Prostate gland (tissue), 2 donors: ENCODE measurements at places on chromosomes 5 and 9. TPM values are rescaled to one million over a fixed set of nuclear protein-coding genes. Genes with fewer than 3 reads are reported as not detected.
A peak's percentile ranks its signal among the peaks of the same experiment; 100 is the strongest.

DNA sequence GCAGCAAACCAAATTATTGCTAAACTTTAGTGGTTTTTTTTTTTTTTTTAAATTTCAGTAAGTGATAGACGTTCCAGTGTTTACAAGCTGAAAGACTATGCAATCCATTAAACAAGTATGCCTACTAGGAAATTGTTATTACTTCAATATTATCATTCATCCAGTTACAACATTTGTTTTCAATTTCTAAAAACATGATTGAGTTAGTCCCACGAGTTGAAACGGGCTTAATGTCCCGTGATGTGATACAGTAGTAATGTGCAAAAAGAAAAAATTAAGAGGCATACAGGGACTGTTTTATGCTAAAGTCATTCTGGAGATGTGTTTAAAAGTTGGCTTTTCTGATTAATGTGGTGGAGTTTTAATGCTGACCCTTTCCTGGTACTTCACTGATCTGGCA is 550.3 kb upstream of the DMAC1 start:
- no peak for DNase-seq

GRCh38 chr9:137589441-137590122 is 730 bp downstream of the ZMYND19 start:
- no peak for DNase-seq

- no peak for DNase-seq
These were observed 211.1 kb downstream of the ICE1 start for GRCh38 chr5:5633579-5633978.

- no peak for DNase-seq
These were observed 57.1 kb downstream of the RAB3C start for GRCh38 chr5:58640011-58640410.

GRCh38 chr9:20312732-20313131 is 309.6 kb downstream of the MLLT3 start:
- no peak for DNase-seq

DNA sequence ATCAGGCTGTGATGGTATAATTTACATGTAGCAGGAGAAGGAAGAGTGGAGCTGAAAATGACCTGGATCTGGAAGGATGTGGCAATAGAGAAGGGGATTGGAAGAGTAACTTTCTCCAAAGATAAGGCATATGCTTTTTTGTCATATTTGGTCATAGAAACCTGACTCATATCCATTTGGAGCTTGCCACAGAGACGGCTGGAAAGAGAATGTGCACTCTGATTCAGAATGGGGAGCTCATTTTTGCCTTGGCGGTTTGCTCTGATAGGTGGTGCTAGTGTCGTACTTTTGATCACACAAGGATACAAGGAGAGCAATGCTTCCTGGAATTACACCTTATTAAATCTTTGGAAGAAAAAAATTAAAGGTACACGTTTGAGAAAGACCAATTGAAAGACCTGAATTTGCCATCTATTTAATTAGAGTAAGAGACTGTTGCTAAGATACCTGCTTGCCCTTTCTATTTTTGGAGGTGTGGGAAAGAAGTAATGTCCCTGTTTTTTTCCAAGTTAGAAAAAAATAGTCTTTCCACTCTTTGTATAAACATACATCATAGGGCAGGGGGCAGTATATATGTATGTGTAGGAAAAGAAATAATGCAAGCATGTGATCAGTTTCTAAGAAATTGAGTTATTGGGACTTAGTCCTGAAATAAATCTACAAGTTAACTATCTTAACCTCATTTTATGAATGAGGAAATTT is 5.4 kb downstream of the LSM11 start:
- DNase-seq, result no peak

- no peak for DNase-seq
These were observed 44.4 kb downstream of the BNC2 start for GRCh38 chr9:16825971-16826625.

- peak; percentile 96 for DNase-seq
These were observed at the start of gene CDC14B for GRCh38 chr9:96619491-96620180. TSS of gene CDC14B (minus strand) at chr9:96619843. CDS start at chr9:96619378, 465 bp downstream.

DNA sequence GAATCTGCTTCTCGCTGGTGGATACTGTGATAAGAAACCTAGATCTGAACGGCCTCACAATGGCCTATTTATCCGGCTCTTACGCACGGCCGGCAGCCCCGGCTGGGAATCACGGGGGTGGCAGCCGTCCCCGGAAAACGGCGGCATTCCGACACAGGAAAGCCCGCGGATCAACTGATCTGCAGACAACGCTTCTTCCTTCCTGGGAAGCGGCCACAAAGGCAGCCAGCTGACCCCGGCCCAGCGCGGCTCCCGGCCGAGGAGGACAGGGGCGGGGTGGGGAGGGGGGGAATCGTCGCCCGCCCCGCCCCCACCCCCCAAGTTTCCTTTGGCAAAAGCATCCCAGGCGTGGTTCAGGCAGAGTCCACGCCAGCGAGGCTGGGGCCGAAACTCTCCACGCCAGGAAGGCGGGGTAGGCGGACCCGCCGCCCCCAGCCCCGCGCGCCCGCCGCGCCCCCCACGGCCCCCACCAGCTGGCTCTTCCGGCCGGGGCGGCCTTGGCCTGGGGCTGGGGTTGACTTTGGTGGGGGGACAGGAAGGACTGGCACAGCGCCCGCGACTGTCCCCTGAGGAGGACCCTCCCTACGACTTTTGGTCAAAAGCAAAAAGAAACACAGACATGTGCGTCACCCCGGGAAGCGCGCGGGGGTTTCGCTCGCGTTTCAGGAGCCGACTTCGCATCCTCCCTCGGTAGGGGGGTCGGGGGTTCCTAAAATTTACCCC is 247.7 kb upstream of the ANKRD55 start:
- peak; percentile 27 for DNase-seq

- no peak for DNase-seq
These were observed 10.5 kb downstream of the BRD3 start for GRCh38 chr9:134057307-134057657.

GRCh38 chr5:38608874-38609273 is 52.4 kb upstream of the LIFR start:
- no peak for DNase-seq

GRCh38 chr9:85554349-85554748 is 187.4 kb downstream of the AGTPBP1 start:
- DNase-seq, result no peak

DNA sequence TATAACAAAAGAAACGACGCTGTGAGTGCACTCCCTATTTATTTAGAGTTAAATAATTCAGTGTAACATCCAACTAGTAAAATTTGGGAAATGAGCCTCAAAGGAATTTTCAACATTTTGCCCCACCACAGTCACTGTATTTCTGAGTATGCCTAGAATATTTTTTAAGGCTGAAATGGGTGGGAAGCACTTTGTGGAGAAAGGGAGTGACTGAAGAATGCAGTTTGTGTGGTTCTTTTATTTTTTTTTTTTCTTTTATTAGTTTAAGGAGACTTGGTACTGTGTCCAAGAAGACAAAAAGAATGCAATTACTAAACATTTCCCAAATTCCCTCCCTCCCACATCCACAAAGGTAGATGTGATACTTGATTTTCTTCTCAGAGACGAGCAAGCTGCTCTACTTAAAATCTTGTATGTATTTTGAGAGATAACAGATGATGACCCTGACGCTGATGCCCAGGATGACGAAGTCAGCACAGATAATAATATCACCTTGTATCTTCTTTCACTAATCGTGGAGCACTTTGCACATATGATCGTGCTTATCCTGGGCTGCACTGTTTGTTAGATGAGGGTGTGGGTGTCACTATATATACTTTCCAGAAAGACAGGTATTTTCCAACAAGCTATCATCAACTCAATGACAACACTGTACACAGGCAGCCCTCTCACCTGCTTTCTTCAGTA is 586.3 kb downstream of the RAB3C start:
- no peak for DNase-seq

DNA sequence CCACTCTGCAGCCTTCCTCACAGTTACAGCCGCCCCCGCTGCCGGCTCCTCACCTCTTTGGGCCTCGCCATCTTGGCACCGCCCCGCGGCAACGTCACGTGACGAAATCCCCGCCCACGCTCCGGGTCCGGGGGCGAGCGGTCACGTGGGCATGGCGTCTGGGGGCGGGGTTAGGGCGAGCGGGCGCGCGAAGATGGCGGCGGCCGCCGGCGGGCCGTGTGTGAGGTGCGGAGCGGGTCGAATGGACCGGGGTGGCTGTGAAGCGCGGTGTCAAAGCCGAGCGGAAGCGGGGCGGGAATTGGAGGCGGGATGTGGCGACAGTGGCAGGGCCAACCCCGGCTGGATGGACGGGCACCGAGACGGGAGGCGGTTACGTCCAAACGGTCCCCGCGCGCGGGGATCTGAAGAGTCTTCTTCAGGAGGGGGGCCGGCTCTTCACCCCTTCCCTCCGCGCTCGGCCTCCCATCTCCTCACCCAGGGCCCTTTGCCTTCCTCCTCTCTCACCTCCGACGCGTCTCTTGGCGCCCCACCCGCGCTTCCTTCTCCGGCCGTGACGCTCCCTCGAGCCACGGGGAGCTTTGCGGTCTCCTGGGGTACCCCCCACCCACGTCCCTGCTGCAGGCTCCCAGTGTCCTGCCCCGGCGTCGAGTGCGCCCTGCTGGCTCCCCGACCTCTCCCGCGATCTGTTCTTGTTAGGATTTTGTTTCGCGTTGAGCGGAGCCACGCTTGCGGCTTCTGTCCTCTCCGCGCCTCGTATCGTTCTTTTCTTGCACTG is at the start of the genes DOLK and NUP188:
Gene DOLK, minus strand, starts transcription at position 77 of the 775 bp plus-strand sequence. CDS start 300 bp downstream, outside the sequence.
Gene NUP188, plus strand, starts transcription at position 173 of the 775 bp plus-strand sequence. Its CDS starts 21 bp downstream, at position 194.
- DNase-seq, result peak; percentile 95

DNA sequence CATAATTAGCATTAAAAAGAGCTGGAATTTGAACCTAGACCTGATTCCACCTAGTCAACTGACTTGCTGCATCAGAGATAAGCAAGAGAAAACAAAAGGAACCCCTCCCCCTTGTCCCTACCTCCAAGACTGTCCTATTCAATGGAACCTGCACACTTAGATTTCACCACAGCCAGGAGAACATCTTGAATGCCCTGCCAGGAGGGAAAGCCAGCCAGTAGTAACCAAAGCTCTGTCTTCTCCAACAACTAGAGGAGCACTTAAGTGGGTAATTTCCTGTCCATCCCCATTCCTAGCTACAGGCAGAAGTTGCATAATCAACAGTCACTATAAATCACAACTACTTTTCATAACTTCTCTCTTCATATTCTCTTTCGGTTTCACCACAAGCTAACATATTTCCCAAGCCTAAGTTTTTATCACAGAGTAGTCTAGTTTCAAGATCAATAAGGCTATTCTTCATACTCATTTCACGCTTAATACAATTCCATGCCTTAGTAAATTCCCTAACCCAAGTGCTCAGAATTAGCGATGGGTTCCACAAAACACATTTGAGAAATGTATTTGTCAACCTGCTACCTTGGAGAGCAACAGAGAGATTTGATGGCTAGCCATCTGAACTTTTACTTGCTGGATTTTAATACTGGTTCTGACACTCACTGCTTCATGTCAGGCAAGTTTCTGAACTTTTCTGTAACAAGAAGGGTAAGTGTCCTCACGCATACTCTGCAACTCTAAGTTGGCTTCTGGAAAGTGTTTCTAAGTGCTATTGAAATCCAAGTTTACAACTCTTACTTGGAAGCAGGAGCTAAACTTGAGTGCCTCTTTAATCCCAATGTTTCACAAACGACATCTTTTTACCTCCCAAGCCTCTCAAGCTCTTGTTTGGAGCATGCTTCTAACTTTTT is 2.0 kb downstream of the DENND1A start:
- no peak for DNase-seq

- no peak for DNase-seq
These were observed 7.6 kb downstream of the IL9 start for GRCh38 chr5:135887881-135888614.

DNA sequence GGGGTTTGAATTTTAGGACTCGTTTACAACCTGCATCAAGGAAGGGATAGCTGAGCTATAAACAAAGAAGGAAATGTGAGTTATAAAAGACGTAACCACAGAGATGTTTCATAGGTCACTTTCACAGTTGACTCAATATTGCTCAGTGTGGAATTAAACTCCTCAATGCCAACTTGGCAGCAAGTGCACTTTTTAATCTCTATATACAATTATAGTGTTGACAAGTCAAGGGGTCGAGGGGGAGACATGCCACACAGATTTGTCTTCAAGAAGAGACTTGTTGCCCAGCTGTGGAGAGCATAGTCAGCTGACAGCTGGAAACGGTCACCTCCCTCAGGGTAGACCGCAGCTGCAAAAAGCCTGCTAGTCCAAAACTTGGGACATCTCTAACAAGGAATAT is 163.4 kb upstream of the DMAC1 start:
- DNase-seq, result no peak

DNA sequence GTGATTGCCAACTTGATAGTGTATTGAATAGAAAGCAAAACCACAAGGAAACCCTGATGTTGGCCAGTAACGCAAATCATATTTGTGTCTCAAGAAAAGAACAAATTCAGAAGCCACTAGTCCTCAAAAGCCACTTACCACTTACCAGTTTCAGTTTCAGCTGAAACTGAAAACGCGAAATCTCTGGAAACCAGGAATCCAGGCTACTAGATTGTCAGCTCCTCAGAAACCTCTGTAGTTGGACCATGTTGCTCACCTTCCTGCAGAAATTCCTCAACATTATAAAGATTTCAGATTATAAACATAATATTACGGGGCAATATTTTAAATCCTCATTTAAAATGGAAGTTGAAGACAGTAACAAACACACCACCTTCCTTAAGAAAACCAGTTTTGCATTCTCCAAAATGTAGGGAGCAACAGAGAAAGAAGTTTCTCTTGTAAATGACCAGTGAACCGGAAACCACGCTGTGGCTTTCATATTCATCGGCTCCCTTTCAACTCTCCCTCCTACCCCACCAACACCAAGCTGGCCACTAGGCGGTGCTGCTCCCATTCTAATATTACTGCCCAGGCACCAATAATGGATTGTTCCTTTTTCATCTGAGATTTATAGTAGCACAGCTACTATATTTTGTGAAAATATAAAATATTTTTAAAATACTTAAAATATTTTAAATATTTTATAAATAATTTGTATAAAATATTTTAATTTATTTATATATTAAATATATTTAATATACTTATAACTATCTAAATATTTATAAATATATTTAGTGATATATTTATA is 8.7 kb upstream of the TMED7 start:
- peak; percentile 85 for DNase-seq

GRCh38 chr5:178368716-178369300 is 136.2 kb upstream of the PHYKPL start:
- no peak for DNase-seq

- no peak for DNase-seq
These were observed 29.4 kb upstream of the SPATA31E1 start for GRCh38 chr9:87853302-87853701.

- DNase-seq, result no peak
These were observed 377.3 kb downstream of the ANXA1 start for GRCh38 chr9:73528926-73529325.

GRCh38 chr9:24497671-24498070 is 48.0 kb downstream of the IZUMO3 start:
- no peak for DNase-seq

The SPOCK1 gene
- total RNA-seq, result 89.4 TPM

The NEUROG1 gene
- not detected for total RNA-seq

The ATOSB gene
- total RNA-seq, result 21.3 TPM

The PAX5 gene
- 0.05 TPM for total RNA-seq

The TRIM52 gene
- total RNA-seq, result 11.2 TPM

The LCN15 gene
- total RNA-seq, result 0.40 TPM

The DBN1 gene
- 33.1 TPM for total RNA-seq

The SETX gene
- 51.8 TPM for total RNA-seq

The GCNT4 gene
- 1.4 TPM for total RNA-seq

The CER1 gene
- not detected for total RNA-seq

The BASP1 gene
- total RNA-seq, result 142 TPM

The UBE2QL1 gene
- total RNA-seq, result 2.5 TPM

The PTGS1 gene
- total RNA-seq, result 4.6 TPM

The AK8 gene
- total RNA-seq, result 4.1 TPM

The FAM221B gene
- 0.46 TPM for total RNA-seq
